ENCODE measurements at places on chromosomes 5 and 9.

- DNase-seq, result no peak
These were observed 942 bp downstream of the PHF2 start for GRCh38 chr9:93577078-93577974.

DNA sequence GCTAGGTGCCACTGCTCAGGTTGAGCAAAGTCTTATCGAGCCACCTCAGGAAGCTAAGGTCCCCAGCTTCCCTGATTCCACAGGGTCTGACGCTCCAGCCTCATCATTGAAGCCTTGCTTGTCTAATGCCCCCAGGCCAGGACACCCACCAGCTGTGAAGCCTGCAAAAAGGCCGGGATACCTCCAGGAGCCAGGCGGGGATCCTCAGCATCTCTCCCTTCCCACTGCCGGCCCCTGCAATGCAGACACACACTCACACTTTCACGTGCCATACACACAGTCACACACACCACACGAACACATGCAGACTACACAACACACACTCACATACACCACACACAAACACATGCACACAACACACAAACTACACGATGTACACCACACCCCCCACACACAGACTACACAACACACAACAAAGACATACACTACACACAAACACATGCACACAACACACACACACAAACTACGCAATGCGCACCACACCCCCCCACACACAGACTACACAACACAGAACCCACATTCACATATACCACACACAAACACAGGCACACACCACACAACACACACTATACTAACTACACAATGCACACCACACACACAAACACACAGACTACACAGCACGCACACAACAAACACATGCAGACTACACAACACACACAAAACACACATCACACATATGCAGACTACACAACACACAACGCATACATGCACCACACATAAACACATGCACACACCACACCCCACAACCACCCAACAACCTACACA lies 17.8 kb upstream of the S1PR3 start:
- no peak for DNase-seq

GRCh38 chr5:92861531-92862285 lies 719.3 kb downstream of the NR2F1-AS1 start:
- no peak for DNase-seq

GRCh38 chr5:88675708-88676636 lies 207.0 kb downstream of the MEF2C start:
- no peak for DNase-seq

- DNase-seq, result no peak
These were observed 161.2 kb upstream of the SMIM23 start for GRCh38 chr5:171624396-171624795.

DNA sequence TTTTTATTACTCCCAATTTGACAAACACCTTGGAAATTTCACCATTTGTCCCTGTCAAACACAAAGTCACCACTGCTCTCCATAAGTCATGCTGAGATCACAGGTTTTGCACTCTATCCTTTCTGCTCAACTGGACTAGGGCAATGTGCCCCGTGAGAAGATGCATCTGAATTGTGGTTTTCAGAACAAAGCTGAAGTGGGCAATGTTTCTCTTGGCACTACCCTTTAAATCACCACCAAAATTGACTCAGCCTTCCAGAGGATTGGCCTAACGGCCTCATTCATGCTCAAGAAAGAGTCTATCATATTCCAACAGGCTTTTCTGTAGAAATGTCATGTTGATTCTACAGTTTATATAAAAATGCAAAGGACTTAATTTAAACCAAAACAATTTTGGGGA lies 81.0 kb upstream of the TRIO start:
- DNase-seq, result no peak

DNA sequence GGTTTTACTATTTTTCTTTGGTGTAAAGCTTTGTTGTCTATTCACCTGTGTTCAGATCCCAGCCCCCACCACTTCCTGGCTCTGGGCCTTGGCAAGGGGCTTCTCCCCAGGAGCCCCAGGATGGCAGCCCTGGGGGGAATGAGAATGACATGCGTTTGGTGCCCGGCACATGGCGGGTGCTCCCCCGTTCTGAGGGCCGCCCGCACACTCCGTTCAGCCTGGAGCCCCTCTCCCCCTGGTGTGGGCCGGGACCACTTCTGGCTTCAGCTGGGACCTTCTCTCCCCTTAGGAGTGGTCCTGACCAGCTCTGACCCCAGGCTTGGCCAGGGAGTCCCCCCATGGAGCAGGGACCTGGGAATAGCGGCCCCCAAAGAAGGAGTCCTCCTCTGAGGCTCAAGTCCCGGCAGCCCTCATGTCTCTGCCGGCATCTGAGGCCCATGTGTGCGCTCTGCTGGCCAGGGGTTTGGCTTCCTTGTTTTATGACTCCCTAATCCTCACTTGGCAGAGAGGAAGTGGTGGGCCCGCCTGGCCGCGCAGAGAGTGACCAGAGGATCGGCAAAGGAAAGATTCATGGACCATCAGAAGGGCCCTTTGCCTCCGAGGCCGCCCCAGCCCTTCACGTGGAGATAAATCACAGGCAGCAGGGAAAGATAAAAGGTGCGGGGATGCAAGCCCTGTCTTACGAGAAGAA lies 57.0 kb upstream of the LMX1B start:
- no peak for DNase-seq

DNA sequence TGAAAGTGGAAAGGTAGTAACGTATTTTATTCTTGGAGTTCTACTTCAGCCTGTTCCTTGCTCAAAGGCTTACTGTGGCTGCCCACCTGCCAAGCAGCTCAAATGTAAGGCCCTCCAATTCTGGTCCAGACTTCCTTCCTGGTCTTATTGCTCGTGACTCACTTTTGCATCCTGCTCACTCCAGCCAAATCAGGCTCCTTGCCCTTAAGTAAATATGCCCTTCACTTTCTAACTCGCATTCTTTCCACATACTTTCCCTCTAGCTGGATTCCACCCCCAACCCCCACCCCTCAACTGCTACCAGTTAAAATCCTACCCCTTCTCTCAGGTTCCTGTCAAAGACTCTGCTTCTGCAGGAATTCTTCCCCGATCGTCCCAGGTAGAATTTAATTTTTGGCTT lies 96.6 kb downstream of the GALNT10 start:
- DNase-seq, result no peak

- no peak for DNase-seq
These were observed 1.9 kb downstream of the MLANA start for GRCh38 chr9:5892456-5893133.

GRCh38 chr5:112861638-112861985 lies 525 bp downstream of the SRP19 start:
- no peak for DNase-seq

GRCh38 chr5:76030343-76030742 lies 52.8 kb upstream of the SV2C start:
- DNase-seq, result no peak

GRCh38 chr9:95509851-95510708 lies 6.7 kb downstream of the PTCH1 start:
- no peak for DNase-seq

GRCh38 chr9:80794197-80794596 lies 895.1 kb downstream of the TLE1 start:
- no peak for DNase-seq

DNA sequence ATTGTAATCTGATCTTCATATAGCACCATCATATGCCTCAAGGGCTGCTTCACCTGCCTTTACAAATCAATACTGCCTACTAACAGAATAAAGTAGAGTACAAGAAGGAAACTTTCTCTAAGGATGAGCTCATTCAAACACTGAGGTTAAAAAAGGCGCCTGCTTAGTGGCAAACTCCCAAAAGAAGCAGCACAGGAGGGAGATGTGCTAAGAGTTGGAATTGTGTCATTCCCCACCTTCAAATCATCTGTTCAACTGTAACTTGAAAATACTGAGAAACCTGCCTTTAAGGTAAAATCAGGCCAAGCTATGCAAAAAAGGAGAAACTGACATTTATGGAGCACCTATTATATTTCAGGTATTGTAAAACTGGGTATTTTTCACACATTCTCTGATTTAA lies 560.6 kb downstream of the PTPRD start:
- DNase-seq, result no peak

DNA sequence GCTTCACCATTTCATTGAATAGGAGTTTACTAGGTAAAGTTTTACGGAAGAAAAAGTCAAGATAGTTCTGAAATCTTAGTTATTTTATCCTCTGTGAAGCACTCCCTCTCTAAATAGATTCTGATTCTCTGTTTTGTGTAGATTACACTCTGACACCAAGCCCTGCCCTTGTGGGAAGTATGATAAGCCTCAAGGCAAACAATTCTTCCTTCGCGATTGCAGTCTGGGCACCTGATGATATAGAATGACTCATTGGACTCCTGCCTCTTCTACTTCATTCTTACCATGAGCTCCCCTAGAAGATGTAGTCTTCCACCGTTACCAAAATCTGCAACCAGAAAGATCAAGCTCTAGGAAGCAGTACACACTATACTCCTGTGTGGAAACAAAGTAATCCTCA lies 626.9 kb upstream of the PTGER4 start:
- DNase-seq, result no peak

- no peak for DNase-seq
These were observed 6.5 kb upstream of the EGFL7 start for GRCh38 chr9:136656183-136656738.

DNA sequence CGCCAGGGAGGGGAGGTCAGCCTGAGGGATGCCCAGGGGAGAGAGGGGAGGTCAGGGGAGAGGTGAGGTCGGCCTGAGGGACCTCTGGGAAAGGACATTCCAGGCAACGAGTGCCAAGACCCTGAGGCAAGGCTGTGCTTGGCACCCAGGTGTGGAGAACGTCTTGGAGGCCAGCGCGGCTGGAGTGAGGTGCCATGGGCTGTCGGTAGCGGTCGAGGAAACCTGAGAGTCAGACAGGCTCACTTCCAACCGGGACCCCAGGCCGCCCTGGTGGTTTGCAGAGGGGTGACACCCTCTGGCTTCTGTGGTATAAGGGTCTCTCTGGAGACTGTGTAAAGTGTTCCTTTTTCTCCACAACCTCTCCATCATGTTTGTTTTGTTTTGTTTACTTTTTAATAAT lies 82.9 kb downstream of the CACNA1B start:
- no peak for DNase-seq

- DNase-seq, result no peak
These were observed 7.9 kb downstream of the IRX4 start for GRCh38 chr5:1874771-1875220.

DNA sequence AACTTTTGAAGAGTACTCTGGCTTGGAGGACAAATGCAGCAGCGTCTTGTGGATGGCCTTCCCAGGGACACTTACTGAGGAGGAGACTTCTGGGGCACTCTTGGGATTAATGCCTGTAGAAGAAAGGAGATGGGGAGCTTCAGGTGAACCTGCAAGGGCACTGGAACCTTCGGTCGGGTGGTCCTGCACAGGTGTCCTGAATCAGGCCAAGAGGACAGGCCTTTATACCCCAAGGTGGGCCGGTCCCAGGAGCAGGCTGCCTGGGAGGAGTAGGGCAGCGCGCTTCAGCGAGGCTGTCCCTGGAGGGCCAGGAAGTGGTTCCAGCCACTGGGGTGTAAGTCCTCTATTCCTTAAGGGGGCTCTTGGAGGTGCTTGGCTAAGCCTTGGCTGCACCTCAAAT lies 27.9 kb downstream of the GADD45G start:
- no peak for DNase-seq

DNA sequence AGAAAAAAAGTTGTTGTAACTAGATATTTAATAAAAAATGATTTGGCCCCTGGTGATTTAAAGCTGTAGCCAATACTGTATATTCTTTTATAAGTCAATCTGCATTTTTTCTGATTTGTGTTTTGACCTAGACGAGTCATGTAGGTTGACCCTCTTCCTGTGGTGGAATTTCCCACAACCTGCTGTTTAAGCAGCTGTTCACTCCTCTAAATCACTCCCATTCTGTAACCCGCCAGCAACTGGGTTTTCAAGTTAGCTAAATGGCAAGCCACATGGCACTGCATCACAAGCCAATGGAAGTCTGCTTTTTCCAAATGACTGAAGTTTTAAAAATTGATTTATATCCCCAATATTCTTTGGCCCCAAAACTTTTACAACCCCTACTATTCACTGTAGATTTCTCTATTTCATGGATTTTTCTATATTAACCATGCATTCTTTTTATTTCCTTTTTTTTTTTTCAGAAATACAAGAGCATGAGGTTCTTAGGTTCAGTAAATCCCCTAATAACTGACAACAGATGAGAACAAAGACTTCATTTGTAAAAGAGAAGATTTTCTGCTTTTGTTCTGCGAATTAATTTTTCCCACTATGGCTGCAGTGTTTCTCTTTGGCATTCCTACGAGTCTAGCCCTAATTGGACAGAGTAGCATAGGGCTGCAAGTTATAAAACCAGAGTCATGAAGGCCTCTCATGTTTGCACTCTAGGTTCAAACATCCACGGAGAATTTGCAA lies 184.5 kb upstream of the TLE4 start:
- no peak for DNase-seq

GRCh38 chr9:79104216-79104615 lies 467.5 kb upstream of the TLE4 start:
- DNase-seq, result no peak

DNA sequence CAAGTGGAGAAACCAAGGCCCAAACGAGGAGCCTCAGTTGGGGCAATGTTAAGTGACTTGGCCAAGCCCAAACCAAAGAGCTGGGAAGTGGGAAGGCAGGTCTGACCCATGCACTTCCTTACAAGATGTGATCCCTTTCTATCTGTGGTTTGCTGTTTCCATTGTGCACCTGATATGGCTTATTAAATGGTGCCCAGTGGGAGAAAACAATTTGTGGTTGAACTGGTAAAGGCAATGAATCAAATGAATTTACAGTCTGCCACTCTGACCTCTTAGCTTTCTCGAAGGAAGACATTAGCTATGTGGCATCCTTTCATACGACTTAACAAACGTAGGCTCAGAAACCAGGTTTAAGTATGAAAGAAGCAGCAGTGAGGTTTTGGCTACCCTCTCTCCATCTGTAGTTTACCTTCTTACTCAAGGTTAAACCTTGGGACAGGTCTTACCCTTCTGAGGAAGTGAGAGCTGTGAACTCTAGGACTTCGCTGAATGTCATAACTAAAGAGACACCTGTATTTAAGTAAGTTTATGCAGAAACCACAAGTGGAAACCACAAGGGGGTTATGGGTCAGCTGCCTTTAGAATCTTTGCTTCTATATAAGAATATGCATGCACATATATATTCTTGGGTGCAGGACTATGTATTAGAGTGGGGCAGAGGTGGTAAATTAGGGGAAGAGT lies 100.5 kb upstream of the SPATA31D4 start:
- no peak for DNase-seq

GRCh38 chr9:124621371-124622328 lies 114.5 kb upstream of the NR5A1 start:
- no peak for DNase-seq

DNA sequence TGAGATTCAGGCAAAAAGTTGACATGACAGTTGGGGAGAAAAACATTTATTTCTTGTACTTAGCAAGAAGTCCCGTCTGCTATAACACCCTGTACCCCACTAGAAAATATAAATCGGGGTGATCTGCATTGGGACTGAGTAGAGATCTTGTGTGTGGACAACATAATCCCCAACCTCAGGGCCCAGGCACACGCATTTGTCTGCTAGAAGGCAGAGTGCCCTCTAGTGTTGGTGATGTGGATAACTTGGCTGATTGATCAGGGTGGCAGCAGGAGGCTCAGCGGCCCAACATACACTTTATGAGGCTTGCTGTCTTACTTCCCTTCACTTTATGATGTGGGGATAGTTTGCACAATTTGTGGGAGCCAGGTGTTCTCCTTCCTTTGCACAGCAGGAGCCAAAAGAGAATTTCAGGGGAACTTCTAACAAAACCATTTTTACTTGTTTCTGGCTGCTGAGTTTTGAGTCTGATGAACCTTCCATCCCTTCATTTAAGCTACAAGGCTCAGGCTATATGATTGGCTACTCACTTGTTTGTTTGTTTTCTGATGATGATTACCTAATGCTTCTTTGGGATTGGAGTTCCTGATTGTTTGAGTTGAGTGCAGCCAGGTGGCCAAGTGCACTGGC lies 263.2 kb downstream of the DMAC1 start:
- no peak for DNase-seq

- DNase-seq, result no peak
These were observed 112.5 kb downstream of the CRB2 start for GRCh38 chr9:123468541-123468940.
